ENCODE measurements at places on chromosomes 7 and 10.

- DNase-seq = no peak
Measured at GRCh38 chr7:35513828-35514227, 181.1 kb downstream of the HERPUD2 start.

GRCh38 chr10:80454513-80455460 is 677 bp downstream of the TSPAN14 start:
- no peak for DNase-seq

DNA sequence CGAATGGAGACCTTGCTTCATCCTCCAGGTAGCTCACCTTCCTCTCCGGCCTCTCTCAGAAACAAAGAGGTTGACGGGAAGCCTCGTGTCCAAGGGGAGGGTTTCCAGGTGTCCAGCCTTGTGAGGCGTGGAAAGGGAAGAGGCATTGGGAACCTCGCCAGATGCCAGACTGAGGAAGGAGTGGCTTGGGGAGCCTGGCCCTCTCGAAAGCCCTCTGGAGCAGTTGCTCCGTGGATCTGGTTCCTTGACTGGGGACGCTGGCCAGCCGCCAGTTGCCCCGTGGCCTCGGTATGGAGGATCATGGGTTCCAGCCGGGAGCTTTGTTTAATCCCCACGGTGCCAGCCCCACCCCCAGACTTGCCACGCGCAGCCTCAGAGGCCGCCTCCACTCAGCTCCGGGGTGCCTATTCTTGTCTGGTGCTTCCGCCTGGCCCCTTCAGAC is 30.3 kb upstream of the SUN1 start:
- peak; percentile 26 for DNase-seq

DNA sequence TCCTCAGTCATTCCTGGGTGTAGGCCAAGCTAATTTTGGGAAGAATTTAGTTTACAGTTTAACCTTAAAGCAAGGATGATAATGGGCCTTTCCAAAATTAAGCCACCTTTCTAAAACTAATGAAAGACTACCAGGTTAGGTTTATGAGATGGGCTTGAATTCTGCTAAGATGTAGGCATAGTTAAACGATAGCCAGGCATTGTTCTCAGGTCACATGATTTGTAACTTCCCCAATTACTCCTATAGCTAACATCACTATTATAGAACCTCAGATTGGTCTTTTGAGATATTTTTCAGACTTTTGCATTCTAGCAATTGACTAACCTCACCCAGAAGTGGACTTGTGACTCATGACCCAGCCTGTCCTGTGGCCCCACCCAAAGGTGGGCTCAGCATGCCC is 7.0 kb upstream of the NUB1 start:
- no peak for DNase-seq

DNA sequence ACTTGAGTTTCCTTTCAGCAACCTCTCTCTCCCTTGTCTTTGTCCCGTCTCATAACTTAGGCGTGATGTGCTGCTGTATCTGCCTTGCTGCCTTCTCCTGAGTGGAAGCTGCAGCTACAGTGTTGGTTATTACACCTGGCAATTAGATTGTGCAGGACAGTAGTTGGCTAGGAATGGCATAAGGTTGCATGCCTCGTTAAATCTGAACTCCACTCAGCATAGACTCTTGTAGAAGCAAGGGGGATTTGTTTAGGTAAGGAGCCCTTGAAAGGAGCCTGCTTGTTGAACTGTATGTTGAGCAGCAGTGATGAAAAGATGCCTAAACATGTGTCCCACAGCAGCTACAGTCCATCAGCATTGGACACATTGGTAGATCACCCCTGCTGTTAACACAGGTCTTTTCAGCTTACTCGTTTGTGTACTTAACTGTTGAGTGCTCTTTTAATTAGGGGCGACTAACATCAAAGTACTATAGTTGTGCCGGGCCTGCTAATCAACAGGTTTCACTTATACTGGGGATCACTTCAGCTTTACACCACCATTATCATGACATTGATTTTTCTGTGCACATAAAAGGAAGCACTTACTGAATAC is 225.0 kb downstream of the AUTS2 start:
- DNase-seq = no peak

GRCh38 chr10:97805949-97806348 is 34.1 kb upstream of the SFRP5 start:
- no peak for DNase-seq
